Germinal center (tissue), 1 donor: ENCODE measurements at places on chromosomes 5 and 9.

GRCh38 chr5:69042500-69042899 is 51.3 kb upstream of the SLC30A5 start:
- DNase-seq = no peak

DNA sequence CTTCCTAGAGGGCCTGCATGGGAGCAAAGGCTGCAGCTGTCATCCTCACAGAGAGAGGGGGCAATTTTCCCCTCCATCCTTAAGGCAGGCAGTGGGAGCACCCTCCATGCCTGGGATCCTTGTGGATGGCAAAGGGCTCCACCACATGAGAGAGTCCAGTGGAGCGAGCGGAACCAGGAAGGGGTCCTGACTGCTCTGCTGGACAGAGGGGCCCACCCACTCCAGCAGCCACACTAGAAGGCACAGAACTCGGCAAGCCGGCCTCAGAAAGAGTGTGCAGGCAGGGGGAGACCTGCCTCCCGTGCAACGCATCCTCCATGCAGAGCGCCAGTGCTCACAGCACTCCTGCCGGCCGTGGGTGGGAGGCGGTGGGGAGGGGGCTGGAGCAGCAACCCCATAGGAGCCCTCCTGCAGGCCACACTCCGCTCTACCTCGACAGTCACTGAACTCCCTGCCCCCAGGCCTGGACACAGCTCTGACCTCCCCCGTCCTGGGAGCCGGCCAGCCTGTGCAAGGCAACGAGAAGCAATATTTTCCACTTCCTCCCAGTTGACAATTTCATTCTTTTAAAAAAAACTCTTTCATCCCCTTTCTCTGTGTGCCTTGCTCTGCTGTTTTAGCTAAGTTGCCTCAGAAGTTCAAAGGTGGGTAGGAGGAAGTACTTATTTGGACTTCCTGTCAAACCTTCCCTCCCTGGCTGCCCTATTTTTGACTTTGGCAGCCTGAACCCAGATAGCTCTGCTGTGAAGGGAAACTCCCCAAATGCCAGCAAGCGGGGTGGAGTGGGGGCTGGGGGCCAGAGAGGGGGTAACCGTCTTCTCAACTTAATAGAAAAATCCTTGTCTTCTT is 5.3 kb upstream of the LCP2 start:
- DNase-seq = peak; percentile 72

DNA sequence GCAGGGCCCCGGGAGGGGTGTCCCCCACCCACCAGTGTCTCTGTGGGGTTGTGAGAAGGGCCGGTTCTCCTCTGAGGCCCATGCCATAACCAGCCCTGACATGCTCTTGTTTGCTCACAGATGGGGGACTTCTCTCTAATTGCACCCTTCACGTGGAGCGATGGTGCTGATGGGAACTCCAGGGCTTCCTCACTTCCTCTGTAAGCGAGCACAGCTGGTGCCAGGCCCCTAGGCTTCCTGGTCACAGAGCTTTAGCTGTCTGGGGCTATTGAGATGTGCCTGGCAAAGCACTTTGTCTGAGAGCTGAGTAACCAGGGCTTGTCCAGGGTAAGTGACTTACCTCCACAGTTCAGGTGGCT is 36.4 kb downstream of the PHF2 start:
- DNase-seq = no peak

DNA sequence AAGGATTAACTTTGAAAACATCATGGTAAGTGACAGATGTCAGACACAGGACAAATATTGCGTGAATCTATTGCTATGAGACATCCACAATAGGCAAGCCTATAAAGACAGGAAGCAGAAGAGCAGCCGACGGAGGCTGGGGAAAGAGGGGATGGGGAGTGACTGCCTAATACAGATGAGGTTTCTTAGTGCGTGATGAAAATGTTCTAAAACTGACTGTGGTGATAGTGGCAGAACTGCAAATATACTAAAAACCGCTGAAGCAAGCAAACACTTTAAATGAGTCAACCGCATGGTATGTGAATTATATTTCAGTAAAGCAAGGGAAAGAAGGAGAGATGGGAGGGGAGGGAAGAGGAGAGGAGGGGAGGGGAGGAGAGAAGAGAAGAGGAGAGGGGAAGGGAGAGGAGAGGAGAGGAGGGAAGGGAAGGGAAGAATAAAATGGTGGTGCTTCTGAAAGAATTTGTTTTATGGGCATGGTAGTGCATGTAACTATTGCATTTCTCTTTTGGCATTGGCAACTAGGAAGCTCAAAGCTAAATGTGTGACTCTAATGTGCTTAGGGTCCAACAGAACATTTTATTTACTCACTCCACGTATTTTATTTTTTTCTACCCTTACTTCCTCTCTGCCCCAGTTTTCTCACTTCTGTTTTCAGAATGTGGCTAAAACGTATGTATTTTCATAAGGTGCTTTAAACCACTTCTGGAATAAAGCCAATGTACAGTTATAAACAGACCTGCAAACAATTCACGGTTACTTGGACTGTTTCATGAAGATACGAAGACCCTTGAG is 21.3 kb downstream of the AKNA start:
- DNase-seq = no peak

- no peak for DNase-seq
These were observed 11.4 kb upstream of the RGS3 start for GRCh38 chr9:113452113-113452605.

GRCh38 chr5:141211-141610 is 49.2 kb downstream of the PLEKHG4B start:
- no peak for DNase-seq

- DNase-seq = no peak
These were observed 302.9 kb downstream of the CEMIP2 start for GRCh38 chr9:71465392-71465791.

DNA sequence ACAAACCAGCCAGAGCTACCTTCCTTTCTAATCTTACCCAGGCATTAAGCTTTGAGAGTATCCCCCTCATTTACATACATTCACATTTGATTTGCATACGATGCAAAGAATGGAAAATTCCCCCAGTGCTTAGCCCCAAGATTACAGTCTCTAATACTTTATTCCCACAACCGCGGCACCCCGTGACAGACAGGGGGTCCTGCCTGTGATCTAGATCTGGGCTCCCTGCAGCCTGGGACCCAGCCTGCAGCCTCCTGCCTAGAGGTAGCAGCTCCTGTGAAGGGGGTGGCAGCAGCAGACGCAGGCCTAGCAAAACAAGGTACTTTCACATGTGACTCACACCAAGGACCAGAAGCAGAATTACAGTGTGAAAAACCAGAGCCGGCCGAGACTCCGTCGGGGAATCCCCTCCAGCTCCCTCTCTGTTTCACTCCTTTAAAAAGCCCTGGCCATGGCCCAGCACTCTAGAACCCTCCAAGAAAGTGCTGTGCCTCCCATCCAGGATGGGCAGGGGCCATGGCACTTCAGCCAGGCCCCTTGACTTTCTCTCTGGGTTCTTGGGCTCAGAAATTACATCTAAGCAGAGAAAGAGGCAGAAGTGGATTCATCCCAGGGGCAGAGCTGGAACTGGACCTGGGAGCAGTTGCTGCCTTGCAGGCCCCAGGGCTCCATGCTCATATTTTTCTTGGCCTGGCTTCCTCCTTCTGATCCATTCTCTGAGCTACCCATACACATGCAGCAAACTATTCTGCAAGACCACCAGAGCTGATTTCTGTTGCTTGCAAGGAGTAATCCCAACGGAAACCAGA is 14.0 kb upstream of the TCF7 start:
- DNase-seq = peak; percentile 73

DNA sequence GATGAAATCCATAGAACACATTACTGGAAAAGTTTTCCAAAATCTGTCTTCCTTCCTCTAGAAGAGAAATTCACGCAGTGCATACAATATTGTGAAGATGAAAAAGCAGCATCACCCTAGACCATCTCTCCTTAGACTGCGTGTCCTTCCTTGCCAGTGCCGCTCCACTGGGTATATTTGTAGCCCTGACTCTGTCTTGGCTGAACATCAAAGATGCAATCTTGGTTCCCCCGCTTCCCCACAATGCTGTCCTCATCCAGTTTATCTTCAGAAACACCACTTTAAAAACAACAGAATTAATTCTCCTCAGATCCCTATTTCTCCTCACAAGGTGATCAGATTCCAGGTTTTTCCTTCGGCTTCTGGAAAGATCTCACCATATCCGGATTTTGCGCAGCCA is 53.9 kb downstream of the ROR2 start:
- no peak for DNase-seq

DNA sequence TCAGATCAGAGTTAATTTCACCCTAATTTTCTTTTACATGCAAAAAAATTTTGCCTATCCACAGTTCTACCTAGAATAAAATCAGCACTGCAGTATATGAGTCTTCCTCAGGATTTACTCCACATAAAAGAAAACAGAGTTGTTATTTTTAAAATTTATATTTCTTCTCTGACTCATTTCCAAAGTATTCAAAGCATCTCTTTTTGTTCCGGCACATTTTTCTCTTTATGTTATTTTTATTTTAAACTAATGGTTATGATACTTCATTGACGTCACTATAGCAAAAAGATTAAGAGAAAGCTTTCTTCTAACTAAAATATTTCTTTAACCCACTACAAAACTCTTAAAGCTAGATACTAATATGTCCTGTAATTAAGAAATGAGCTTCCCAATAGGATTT is 590.4 kb downstream of the PRELID2 start:
- no peak for DNase-seq

DNA sequence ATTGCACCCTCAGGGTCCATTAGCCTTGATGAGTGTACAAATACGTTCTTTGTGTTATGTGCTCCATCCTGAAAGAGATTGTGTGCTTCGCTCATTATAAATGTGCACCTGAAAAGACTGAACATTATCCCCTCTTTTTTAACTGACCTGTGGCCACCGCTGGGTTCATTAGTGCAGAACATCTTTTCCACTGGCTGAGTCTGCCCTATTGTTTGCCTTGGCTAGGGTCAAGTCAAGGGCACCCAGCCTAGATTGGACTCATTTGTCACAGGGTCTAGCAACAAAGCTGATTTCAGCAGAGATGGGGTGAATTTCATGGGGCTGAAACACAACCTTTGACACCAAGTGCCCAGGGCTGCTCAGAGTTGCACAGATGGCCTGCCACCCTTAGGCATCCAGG is 764.1 kb upstream of the ARRDC3 start:
- no peak for DNase-seq

GRCh38 chr9:682633-683508 is 158.6 kb upstream of the DMRT1 start:
- DNase-seq = no peak

- DNase-seq = no peak
These were observed 4.4 kb downstream of the NEURL1B start for GRCh38 chr5:172645271-172646055.

DNA sequence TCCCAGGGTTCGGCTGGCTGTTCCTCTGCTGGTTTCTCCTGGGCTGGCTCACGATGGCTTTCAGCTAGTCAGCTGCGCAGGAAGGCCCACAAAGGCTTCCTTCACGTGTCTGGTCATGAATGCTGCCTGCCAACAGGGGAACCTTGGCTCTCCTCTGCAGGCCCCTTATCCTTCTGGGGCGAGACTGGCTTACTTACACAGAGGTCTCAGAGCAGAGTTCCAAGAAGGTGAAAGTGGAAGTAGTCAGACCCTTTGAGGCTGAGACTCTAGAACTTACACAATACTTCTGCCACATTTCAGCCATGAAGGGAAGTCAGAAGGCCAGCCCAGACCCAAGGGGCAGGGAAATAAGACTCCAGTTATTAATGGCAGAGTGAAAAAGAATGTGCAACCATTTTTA is 99.5 kb downstream of the LHFPL2 start:
- no peak for DNase-seq

GRCh38 chr5:56409331-56410190 is 176.4 kb upstream of the ANKRD55 start:
- DNase-seq = no peak

- DNase-seq = no peak
These were observed 41.6 kb upstream of the PDE8B start for GRCh38 chr5:77168879-77169244.

DNA sequence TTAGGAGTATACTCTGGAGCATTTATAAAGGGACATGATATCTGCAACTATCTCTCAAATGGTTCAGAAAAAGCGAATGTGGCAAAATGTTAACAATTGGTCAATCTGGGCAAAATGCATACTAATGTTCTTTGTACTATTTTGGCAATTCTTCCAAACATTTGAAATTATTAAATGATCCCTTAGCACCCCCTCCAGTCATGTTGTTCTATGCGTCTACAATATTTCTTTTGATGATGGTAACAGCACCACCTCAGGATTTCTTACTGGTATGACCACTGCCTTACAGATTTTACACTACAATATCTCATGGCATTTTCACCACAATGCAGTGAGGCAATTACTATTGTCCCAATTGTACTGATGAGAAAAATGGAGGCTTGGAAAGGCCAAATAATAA is 52.9 kb upstream of the TRIO start:
- DNase-seq = no peak

- DNase-seq = no peak
These were observed 57.2 kb upstream of the RNF130 start for GRCh38 chr5:180128671-180129261.
